Right ventricle myocardium superior (tissue), 1 donor: ENCODE measurements at places on chromosomes 2 and 18.

GRCh38 chr2:100286318-100286717, 36.0 kb downstream of the LONRF2 start:
- no peak for DNase-seq

DNA sequence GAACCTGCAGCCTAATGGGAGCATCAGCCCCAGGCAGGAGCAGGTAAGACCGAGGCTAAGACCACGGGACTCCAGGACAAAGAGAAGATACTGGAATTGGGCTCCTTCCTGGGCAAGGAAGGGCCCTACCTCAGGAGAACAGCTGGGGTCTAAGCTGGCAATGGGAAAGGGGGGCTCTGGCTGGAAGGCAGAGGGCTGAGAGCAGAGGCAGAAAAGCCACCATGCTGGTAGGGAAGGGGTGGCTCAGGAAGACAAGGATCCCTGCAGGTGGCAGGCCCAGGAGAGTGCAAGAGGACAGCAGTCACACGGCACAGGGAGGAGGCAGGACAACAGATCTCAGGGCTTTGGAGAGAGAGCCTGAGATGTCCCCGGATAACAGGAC, 203.5 kb downstream of the NDUFA10 start:
- no peak for DNase-seq

- no peak for DNase-seq
These were observed 45.4 kb upstream of the TMEM163 start for GRCh38 chr2:134764164-134764563.

DNA sequence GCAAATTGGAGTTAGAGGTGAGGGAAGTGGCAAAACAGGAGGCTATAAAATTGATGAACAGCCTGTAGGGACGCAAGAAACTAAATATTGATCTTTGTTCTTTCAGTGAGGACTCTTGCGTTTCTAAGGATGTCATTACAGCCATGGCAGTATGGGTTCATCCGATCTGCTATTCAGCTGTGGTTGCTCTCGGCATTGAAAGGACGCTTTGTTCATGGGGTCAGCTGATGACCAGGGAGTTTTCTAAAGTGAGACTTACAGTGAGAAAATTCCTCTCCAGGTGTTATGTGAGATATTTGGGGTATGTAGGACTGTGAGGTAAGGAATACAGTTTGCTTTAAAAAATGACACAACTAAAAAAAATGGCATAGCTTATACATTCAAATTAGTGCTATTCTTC, 52.7 kb upstream of the PELI1 start:
- DNase-seq, result no peak

- DNase-seq, result peak; percentile 50
These were observed 5.1 kb downstream of the PKDCC start for GRCh38 chr2:42052702-42053481.

DNA sequence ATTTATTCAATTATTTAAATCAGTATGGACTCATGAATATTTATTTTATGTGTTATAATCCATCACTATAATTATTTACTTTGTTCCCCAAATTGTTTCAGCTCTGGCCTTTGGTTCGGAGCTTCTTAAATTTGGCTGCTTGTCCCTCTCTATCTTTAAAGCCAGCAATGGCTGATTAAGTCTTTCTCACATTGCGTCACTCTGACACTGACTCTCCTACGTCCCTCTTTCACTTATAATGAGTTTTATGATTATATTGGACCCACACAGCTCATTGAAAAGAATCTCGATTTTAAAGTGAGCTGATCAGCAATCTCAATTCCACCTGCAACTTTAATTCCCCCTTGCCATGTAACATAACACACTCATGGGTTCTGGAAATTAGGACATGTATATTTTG, 185.2 kb upstream of the SLC39A10 start:
- no peak for DNase-seq

- DNase-seq, result no peak
These were observed 756.7 kb downstream of the MBD2 start for GRCh38 chr18:53467756-53468155.

DNA sequence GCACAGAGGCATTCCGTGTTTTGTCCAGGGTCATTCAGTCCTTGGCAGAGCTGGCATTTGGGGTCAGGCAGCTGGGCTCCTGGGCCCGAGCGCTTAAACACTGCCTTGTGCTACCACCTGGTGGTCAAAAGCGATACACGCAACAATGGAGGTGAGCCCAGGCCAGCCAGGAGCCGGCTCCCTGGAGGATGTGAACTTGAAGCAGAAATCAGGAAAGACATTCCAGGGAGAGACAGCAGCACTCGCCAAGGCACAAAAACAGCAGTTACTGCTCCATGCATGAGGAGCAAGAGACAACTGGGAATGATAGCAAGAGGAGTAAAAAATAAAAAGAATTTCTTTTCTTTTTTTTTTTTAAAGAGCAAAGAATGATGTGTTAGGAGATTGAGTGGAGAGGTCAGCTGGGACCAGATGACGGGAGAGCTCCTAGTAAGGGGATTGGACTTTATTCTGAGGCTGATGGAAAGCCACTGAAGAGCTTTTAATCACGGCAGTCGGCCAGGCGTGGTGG, 20.7 kb downstream of the SCYGR8 start:
- DNase-seq, result peak; percentile 85

GRCh38 chr2:237591141-237591881, 777 bp upstream of the RAB17 start:
- no peak for DNase-seq

DNA sequence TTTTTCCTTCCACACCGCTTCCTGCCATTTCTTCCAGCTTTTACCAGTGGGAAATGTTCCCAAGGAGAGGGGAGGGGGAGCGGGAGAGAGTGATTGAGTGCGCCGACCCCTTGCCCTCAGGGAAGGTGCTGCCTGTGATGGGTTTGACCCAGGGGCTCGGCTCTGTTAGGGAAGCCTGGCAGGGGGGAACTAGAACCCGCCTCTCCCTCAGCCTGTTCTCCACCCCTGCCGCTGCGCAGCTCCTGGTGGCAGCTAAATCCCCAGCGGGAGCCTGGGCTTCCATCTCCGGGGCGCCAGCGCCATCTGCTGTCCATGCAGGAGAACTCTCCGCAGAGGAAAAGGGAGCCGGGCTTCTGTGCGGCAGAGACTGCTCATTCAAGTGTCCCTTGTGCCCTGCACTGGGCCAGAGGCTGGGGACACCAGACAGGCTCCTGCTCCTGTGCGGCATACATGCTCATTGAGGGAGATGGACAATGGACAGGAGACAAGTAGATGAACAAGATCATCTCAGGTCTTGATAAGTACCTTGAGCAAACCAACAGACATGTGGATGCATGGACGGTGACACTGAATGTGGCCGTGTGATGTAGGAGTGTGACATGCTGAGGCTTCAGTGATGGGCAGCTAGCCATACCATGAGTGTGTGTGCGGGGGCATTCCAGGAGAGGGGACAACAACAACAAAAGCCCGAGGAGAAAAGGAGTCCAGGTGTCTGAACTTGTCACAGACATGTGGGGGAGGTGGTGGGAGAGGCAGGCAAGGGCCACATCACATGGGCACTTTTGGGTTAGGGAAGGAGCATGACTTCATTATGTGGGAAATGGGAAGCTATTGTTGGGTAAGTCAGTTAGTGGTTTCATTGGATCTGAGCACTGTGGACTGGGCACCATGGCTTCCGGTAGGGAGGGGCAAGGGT, 13.3 kb downstream of the CHPF start:
- peak; percentile 89 for DNase-seq

DNA sequence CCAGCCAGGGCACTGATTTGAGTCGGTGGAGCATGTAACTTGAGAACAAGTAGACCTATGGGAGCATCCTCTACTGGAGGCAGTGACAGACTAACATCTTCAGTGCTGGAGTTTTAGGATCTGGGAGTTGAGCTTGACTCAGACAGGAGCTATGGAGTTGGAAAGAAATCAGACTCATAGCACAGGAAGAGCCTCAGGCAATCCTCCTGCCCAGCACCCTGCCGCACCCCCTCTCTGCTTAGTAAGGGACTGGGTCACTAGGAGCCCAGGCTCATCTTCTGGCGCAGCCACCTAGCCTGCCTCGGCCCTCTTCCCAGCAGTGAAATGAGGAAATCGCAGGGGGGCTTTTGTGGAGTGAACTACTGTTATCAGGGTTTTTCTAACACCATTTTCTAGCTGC, 3.6 kb downstream of the ARID5A start:
- DNase-seq, result no peak

- no peak for DNase-seq
These were observed 198.2 kb downstream of the SEPTIN10 start for GRCh38 chr2:109415581-109416013.

GRCh38 chr18:8608795-8609658, at the start of gene RAB12:
Gene RAB12, plus strand, starts transcription at chr18:8609437. Its CDS starts 3 bp downstream, at chr18:8609440.
- peak; percentile 93 for DNase-seq

- no peak for DNase-seq
These were observed 90.4 kb upstream of the EML6 start for GRCh38 chr2:54632733-54633692.

DNA sequence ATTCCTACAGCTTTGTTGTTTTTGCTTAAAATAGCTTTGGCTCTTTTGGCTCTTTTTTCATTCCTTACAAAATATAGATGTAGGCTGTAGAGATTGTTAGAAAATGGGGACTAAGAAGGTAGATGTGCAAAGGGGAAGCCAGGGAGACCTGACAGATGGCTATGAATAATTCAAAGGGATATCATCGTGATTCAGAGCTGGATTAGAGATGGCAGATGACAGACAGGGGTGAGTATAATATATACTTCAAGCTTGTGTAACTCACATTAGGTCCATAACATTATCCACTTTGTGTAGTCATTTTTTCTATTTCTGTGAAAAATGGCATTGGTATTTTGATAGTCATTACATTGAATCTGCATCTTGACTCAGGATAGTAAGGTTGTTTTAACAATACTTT, 422.9 kb upstream of the ST6GAL2 start:
- no peak for DNase-seq

DNA sequence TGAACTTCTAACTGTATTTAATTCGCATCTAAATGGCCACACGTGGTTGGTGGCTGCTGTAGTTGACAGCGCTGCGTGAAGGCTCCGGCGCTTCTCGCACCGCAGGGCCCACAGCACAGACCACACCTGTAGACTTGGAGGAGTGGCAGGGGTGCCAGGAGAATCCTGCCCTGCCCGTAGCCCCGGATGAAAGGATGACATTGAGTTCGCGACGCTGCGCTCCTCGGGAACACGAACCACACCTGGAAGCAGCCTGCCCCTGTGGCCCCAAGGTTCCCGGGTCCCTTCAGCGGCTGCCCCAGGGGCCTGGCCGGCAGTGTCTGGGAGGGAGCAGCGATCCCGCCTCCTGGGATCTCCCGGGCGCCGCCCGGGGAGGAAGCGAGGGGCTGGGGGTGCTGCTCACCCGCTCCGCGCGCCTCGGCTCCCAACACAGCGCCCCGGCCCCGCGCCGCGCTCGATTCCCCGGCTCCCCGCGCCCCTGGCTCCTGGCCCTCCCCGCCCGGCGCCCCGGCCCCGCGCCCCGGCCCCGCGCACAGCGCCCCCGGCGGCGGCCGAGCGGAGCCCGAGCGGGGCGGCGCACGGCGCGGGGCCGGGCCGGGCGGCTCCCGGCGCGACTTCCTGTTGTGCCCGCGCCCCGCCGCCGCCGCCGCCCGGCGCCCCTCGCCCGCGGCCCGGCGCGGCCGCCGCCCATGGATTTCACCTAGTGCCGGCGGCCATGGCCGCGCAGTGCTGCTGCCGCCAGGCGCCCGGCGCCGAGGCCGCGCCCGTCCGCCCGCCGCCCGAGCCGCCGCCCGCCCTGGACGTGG, at the start of gene RNPEPL1:
RNPEPL1 (plus strand) TSS at position 613 of the 806 bp plus-strand sequence; CDS start at position 716, 103 bp downstream.
- DNase-seq, result peak; percentile 63

DNA sequence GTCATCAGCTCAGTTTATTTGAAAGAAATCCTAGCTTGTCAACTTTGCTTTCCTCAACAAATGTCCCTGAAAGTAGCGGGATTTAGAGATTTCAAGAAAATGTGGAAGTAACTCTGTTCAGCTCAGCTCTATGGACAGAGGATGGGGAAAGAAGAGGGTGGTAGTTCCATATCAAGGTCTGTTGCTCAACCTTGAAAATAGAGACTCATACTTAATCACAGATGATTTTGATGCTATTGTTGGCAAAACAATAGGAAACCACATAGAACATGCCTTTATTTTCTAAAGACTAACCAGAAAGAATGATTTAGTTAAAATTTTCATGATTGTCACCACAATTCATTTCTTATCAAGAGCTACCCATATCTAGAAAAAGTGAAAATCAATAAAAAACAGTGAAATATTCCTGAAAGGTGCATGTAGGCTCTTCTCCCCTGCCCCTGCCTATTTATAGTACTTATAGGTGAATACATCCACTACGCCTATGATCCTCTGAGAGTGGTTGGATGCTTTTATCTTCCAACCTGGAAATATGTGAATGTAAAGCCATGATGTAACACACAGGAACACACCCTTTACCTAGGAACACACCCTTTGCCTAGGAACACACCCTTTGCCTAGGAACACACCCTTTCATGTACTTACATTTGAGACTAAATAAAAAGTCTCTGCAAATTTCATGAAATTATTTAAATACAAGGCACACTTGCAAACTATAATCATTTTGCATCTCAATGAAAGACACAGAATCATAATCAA, 65.8 kb downstream of the ETAA1 start:
- no peak for DNase-seq

GRCh38 chr18:13481820-13482617, 244.3 kb downstream of the FAM210A start:
- DNase-seq, result peak; percentile 24

- DNase-seq, result no peak
These were observed 976.8 kb upstream of the CRIM1 start for GRCh38 chr2:35378791-35379190.

DNA sequence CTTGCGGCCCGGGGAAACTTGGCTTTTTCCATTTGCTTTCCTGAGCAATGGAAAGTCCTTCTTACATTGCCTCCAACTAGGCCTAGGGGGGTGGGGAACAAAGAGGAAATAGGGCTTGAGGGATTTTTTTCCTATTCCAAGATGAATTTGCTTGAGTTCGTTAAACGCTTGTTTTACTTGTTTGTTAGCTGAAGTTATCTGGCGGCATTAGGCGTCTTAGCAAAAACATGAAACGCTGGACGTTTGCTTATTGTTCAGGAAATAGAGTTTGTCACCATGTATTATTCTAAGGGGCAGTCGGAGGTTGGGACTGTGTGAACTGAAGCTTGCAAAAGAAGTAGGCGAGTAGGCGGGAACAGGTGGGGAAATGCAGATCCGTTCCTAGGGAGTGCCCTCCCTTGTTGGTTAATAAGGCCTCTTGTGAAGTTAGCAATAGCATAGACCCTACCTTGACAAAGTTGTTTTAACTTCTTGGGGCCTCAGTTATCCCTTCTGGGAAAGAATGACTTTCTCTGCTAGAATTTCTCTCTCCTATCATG, 1.9 kb downstream of the CABLES1 start:
- DNase-seq, result no peak

DNA sequence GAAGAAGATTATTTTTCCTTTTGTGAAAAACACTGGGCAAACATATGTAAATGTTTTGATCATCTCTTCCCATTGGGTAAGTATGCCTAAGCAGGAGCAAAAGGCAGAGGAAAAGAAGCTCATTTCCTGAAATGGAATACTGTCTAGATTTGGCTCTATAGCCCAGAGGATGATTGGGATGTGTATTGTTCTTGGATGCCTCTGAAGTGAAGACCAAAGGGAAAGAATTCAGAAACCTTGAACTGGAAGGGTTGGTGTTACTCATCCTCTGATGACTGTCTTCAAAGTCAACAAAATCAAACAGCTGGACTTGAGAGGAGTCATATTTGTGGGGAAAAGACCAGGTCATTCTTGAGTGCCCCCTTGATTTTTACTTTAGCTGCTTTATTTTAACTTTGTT, 112.6 kb upstream of the NT5C1B start:
- DNase-seq, result no peak
